ENCODE measurements at places on chromosomes 7 and 10.

DNA sequence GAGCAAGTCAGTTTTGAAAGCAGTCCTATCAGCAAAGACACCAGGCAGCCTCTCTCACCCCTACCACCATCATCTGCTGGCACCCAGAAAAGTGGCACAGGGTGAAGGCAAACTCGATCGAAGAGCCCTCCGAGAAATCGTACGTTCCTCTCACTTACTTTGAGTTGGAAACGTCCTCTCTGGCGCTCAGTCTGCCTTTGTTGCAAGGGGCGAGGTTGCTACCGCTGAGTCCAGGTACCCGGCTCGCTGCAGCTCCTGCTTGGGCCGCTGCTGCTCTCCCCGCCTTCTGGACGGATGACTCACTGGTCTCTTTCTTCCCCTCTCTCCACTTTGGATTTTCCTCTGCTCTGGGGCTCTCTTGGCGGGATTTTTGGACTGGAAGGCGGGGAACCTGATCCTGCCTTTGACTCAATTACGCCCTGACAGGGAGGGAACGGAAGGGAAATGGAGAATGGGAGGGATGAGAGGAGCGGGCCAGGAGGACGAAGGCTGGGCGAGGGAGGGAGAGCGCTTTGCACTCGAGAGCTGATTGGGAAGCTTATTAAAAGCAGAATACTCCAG lies at the start of gene PTN:
TSS of gene PTN (minus strand) at position 453 of the 561 bp plus-strand sequence. CDS start 88,760 bp downstream, outside the sequence.
- DNase-seq: no peak

DNA sequence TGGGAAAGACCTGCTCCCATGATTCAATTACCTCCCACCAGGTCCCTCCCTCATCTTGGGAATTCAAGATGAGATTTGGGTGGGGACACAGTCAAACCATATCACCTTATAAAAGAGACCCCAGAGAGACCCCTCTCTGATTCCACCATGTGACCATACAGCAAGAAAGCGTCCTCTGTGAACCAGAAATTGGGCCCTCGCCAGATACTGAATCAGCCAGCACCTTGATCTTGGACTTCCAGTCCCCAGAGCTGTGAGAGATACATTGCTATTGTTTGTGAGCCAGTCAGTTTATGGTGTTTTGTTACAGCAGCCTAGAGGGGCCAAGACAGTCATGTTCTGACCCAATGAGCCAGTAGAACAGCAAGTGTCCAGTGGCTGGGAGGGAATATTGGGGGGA lies 232.6 kb downstream of the PAXIP1 start:
- no peak for DNase-seq

DNA sequence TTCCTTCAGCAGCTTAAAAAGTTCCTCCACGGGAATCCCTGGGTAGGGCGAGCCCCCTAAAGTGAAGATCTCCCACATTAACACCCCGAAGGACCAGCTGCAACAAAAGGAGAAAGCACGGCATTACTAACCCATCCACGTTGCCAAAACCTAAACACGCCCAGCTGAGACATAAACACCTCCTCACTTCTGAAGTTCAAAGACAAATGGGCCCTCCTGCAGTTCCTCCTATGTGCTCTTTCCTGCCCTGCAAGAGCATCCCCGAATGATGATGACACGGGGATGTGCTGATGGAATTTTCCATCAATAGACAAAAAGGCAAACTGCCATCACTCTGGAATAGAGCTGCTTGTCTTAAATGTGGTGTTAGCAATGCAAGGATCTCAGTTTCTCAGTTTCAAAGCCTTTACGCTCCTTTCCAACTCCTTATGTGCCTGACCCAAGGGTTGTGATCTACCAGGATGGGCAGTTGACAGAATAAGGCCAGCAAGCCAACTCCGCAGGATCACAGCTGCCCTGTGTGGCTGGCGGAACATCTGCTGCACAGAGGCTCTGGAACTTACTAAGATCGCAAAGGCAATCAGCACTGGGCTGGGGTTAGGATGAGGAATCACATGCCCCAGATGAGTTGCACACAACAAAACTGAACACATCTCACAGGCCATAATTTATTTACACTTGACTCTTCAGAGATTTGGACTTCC lies 112.7 kb downstream of the FGFR2 start:
- DNase-seq: no peak

DNA sequence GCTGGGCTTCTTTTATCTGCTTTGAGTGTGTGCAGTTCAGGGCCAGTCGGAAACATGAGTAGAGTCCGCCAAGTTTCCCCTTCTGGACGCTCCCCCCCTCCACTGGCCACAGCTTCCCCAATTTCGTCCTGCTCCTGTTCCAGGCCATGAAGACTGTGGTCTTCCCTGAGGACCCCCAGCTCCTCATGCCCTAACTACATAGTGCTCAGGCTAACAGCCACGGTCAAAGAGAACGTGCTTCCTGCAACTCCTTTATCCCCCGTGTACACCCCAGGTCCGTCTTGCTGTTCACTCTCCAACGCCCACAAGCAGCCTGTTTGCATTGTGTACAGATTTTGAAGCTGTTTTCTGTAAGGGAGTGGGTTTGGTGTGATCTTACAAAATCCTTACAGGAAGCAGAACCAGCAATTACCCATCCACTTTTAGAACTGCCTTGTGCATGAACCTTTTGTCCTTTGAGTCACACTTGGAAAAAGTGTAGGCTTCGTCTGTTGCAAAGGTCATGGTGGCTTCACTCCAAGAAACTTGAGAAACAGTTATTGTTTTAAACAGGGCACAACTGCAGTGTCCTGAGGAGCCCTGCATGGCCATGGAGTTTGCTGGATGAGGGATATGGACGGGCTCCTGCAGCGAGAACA lies 77.0 kb upstream of the FAM20C start:
- DNase-seq: no peak

DNA sequence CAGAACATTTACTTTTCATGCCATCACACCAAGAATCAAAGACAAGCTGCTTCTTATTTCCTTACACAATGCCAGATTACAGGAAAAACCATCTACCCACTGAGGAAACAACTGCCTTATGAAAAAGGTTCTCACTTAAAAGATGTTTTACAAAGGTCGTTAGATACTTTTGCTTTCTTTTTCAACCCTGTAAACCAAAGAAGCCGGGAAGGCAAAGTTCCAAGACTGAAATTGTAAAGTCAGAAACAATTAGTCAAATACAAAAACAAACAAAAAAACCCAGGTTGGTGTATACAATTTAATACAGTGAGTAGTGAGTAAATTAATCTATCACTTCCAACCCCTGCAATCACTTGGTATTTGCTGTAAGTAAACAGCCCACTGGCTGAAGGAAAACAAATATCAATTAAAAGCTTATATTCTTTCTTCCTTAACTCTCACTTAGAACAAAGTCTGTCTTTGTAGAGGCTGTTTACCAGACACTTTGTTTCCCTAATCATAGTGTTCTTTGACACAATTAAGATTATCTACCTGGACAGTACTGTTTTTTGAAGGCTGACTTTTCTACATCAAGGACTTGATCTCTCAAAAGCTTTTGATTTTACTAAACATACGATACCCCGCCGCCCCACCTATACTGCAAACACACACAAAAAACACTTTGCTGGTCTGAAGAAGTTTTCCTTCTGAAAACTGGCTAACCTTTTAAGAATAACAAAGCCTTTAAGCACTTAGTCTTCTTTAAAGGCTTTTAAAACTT lies 18.1 kb downstream of the ERLIN1 start:
- DNase-seq: no peak

- no peak for DNase-seq
Measured at GRCh38 chr10:3530346-3530745, 254.7 kb downstream of the KLF6 start.

- no peak for DNase-seq
Measured at GRCh38 chr10:131946880-131947279, 34.8 kb downstream of the BNIP3 start.

GRCh38 chr7:39621784-39622411 lies 1.5 kb upstream of the RALA start:
- DNase-seq: no peak

DNA sequence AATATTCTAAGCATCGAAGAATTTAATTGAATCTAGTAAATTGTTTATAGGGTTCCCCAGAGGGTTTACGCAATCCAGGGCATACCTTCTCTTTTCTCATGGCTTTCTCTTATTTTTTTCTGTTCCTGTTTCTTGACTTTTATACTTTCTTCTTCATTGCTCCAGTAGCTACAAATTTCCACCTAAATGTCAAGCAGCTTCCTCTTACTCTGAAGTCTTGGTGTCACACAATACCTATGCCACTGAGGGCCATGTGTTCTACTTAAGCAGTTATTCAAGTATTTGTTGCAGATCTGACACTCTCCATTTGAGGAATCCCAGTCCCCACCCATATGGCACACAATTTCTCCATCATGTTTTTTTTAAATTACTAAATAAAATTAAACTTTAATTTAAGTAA lies 343.1 kb upstream of the MBL2 start:
- DNase-seq: no peak

GRCh38 chr10:22554461-22555182 lies 159.8 kb downstream of the PIP4K2A start:
- DNase-seq: no peak

DNA sequence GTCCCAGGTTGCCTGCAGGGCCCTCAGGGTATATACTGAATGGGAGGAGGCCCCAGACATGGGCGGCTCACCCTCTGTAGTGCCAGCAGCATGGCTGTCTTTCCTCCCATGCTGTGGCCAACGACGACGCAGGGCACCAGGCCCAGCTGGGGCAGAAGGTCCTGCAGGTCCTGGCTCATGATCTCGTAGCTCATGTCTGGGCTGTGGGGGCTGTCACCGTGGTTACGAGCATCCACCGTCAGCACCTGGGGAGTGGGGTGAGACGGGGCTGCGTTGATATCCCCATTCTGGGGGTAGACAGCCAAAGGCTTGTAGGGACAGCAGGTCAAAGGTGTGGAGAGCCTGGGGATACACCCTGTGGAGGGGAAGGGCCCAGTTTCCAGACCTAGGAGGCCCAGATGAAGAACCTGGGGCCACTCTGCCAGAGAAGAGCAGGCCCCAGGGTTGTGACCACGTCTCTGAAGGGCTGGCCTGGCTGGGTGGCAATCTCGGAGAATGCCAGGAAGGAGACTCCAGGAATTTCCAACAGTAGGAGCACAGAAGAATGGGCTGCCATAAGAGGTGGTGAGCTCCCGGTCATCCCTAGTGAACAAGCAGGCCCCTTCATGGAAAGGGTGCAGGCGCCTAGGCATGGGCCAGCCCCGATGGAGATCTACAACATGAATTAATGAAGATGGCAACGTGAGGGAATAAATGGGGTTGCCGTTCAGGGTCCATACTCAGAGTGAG lies 947 bp downstream of the ABHD11 start:
- no peak for DNase-seq

DNA sequence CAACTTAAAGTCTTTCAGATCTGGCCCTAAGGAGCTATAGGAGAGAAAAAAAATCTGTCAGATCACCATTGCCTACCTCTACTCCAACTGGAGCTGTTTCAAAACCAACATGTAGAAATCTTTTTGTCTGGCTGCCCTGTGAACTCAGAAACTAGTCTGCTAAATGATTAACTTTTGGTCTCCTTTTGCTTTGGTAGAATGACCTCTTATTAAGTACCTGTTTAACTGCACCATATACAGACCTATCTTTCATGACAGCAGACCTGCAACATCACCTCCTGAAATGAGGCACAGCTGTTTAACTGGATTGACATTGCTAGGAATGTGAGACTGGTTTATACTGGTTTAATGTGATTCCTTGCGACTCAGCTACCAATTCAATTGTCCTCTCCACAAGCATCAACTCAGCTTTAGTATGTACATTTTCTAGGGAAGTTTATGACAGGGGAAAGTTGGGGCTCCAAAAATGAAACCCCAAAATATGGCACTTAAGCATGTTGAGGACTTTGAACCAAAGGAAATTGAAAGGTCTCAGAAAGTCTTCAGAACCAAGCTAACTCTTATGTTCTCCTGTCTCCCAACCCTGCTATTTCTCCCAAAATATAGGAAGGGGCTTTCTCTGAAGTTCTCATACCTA lies 1.8 kb downstream of the CYP3A43 start:
- DNase-seq: no peak

DNA sequence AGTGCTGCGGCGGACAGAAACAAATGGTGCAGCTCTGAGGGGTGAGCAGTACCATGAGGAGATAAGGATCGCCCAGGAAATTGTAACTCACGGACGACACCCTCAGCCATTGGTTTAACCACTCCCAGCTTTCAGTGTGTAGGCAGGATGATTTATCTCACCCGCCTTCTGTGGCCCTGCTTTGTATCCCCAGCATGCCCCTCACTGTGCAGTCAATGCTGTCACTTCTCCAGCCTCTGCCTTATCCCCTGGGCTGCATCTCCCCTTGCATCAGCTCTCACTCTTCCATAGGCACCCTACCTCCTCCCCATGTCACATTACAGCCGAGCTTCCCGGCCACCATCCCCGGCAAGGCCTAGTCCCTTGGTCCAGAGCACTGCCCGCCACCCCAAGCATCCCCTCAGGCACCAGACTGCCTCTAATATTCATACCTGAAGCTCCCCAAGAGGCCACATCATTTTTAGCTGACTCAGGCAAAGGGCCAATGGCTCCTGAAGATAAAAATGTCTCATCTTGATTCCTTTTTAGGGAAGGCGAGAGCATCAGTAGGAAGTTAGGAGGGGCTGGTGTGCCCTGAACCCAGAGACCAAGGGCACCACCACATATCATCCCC lies 77.1 kb downstream of the CARD11 start:
- no peak for DNase-seq

- no peak for DNase-seq
Measured at GRCh38 chr7:27096768-27097514, 1.1 kb upstream of the HOXA1 start.

DNA sequence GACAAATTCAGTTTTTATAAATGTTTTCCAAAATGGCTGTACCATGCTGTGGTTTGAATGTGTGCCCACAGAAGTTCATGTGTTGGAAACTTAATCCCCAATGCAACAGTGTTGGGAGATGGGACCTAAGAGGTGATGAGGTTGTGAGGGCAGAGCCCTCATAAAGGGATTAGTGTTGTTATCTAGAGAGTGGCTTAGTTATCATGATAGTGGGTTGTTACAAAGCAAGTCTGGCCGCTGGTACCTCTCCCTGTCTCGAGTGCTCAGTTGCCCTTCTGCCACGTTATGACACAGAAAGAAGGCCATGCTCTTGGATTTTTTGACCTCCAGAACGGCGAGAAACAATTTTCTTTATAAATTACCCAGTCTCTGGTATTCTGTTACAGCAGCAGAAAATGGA lies 119.0 kb downstream of the BTAF1 start:
- DNase-seq: no peak

DNA sequence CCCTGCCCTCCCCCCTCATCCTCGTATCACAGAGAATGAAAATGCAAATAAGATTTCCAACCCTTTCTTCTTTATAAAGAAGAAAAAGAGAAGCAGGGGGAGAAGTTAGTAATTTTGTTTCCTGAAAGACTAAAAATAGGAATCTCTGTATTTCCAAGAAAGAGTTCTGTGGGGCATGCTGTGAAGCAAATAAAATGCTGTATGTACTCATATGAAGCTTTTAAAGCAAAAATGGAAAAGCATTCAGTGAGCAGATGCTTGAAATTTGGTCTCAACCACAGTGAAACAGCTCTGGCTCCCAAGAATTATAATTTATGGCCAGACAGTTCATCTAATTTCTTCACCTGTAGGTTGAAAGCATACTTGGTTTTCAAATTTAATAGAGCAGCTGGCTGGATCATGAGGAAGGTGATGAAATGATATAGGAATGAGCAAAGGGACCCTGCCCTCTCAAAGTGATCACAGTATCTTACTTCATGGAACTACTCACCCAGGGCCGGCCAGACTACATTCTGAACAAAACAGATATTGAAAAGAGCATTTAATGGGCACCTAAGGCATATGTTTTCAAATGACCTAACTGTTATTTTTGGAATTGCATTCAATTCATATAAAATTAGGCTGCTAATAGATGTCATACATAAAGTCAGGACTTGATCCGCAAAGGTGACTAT lies 31.4 kb downstream of the SVIL start:
- DNase-seq: no peak
